NCI-H187 treated with DMSO at 0.1 percent for 48 hours (cell line): ENCODE measurements at places on chromosomes 5 and 9.

- DNase-seq: no peak
Measured at GRCh38 chr5:83077662-83078261, 415 bp downstream of the XRCC4 start.

GRCh38 chr9:7121664-7122063 lies 363.9 kb downstream of the KDM4C start:
- no peak for DNase-seq

GRCh38 chr5:58122848-58123392 lies 337.0 kb downstream of the PLK2 start:
- no peak for DNase-seq

GRCh38 chr5:158789441-158789840 lies 310.3 kb downstream of the EBF1 start:
- no peak for DNase-seq

- no peak for DNase-seq
Measured at GRCh38 chr5:56818450-56819037, 3.2 kb downstream of the MAP3K1 start.

DNA sequence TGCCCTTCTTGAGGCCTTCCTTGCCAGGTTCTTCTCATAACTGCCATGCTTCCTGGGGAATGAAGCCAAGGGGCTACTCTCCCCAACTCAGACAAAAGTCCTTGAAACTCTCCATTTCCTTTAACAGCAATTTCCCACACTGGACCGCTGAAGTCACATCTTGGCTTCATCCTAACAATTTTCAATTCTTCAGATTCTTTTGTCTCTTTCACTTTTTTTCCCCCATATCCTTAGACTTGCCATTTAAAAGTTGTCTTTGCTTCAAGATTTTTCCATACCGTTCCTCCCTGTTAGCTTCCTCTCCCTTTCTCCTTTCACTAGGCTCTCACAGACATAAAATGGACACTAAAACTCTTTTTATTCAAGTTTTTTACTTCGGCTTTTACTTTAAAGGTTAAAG lies 93.1 kb upstream of the ITGA1 start:
- DNase-seq: no peak

DNA sequence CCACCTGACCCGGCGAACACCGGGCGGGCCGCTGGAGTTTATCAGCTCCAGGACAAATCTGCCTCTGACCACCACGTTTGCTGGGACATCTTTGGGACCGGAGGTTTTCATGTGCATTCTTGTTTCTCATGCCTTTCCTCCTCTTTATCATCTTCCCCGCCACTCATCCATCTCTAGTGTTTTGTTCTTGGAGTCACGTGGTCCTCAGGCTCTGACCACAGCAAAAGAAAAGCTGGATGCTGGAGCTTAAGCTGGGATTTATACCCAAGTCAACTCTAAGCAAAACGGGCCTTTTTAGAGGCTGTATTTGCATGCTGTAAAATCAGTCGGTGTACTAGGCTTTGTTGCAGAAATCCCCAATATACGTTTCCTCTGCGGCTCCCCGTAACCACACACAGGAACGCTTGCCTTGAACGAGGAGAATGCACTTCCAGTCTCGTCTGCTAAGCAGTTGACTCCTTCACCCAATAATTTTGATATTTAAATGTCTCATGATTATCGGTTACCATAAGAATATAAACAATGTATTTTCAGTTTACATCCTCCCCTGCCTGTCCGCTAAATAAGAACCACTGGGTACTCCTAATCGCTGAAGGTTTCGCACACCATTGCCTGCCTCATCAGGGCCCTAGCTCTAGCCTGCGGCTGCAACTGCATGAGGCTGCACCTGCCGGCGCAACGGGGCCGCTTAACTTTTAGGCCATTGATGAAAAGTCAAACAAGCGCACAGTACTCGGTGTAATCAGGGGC lies 560 bp upstream of the NDUFS6 start:
- no peak for DNase-seq

DNA sequence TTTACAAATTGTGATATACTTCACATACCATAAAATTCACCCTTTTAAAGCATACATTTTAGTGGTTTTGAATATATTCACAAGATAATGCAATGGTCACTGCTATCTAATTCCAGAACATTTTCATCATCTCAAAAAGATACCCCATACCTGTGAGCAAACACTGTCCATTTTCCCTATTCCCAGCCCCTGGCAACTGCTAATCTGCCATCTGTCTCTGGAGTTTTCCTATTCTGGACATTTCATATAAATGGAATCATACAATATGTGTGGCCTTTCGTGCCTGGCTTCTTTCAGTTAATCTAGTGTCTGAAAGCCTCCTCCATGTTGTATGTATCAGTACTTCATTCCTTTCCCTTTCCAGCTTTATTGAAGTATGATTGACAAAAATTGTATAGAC lies 14.7 kb downstream of the SNX30 start:
- no peak for DNase-seq

DNA sequence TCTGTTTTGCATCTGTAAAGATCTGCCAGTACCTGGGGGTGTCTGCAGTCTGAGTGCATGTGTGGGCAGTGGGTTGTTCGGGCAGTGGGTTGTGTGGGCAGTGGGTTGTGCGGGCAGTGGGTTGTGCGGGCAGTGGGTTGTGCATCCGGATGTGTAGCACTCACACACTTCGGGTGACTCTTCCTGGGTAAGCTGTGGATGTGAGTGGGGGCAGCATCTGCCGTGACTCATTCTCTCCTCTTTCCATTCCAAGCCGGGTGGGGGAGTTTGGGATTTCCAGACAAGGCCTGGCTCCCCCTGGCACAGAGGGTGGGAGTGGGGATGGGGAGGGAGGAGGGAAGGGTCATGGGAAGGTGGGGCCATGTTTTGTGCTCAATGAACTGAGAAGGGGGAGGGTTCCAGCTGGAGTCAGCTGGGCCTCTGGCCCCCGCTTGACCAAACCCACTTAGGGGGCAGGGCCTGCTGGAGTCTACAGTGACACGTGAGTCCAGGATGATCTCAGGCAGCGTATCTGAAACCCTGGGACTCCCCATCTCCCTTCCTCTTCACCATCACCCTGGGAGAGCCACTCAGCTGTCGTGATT lies 8.3 kb downstream of the CRB2 start:
- no peak for DNase-seq

DNA sequence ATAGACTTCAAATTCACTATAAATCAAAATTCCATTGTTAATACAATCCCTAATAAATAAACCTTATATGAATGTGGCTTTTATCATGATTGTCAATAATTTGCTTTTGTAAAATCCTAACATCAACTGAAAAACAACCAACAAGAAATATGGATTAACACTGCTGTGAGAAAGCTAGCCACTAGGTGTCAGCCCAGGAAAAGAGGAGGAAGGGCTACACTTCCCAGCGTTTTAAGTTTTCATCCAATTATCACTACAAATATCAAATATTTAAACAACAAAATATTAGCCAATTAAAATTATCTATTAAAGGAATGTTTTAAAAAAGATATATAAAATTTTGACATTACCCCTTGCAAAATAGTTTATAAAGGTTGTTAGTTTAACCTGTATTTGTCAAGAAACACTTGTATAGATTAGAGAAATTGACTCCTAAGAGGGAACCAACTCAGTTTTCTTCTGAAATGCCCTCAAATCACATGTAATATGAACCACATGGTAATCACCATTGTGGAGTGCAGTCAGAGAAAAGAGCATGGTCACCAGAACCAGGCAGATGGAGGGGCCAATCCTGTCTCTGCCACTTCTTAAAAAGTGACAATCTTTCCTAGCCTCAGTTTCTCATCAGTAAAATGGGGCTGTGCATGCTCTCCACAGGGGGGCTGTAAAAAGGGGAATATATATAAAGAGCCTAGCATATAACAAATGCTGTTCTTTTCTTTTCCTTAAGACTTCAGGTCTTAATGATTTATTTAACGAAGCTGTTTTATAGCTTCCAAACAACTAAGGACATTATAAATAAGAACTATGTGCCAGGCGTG lies 188.2 kb downstream of the CRB2 start:
- no peak for DNase-seq

- DNase-seq: no peak
Measured at GRCh38 chr9:35680331-35681105, 6.8 kb downstream of the CA9 start.

DNA sequence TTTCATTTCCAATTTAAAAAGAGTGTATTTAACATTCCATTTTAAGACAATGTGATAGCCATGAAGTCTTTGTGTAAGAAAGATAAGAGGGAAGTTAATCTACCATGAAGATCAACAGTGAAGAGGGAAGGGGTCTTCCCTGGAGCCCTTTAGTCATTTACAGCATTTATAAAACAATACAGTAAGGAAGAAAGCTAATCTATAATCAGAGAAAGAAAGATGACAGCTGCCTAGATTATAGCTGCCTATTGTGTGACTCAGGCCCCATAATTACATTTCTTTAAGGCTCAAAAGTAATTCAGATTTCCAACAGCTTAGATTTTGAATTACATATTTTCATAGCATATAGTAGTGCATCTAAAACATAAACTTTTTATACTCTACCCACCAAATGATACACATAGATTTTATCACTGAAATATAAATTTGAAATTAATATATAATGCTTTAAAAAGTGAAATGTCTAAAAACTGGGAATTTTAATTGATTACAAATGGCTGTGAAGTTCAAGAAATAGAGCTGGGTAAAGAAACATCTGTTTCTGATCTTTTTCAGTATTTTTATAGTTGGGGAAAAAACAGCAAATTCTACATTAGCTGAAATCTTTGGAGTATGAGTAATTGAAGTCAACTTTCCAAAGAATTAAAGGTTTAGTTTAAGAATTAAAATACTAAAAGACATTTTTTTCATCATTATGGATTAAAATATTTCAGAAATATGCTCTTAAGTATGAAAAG lies 89.6 kb downstream of the RIC1 start:
- no peak for DNase-seq

GRCh38 chr5:57804007-57804444 lies 321.4 kb upstream of the ACTBL2 start:
- no peak for DNase-seq

GRCh38 chr5:41629897-41630296 lies 119.5 kb upstream of the PLCXD3 start:
- DNase-seq: no peak

DNA sequence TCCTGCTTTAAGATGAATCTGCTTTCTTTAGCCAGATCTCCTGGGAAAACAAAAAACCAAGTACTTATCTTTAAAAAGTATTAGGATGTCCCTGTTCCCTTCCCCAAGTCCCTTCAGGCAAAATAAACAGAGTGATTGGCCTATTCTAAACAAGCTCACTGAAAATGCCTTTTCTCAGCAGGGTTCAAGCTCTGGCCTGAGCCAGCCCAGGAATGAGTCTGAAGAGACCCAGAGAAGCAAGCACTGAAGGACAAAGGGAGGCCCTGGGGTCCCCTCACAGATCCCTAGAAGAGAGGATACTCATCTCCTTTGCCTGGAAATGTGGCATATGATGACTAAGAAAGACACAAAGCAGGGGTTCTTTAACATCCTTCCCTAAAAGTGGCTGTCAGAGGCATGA lies 66.8 kb upstream of the MAP1B start:
- no peak for DNase-seq

- DNase-seq: no peak
Measured at GRCh38 chr9:89497257-89497963, 503 bp downstream of the SEMA4D start.

GRCh38 chr5:112844489-112844888 lies 16.6 kb upstream of the SRP19 start:
- DNase-seq: no peak

DNA sequence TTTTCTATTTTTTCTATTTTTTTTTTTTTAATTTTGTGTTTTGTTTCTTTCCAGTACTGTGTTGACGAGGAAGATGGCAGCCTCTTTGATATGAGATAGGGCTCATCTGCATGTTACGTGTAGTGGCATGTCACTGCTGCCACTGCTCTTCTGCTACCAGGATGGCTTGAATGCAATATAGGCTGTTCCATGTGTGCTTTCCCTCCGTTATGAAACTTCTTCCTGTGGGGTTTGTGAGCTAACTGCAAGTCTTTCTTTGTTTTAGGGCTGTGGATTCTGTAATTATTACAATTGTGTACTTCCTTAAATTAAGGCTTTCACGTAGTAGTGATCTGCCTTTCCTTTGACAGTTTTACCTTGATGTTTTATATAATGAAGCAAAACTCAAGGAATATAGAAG lies 184.6 kb downstream of the KDM4C start:
- no peak for DNase-seq

DNA sequence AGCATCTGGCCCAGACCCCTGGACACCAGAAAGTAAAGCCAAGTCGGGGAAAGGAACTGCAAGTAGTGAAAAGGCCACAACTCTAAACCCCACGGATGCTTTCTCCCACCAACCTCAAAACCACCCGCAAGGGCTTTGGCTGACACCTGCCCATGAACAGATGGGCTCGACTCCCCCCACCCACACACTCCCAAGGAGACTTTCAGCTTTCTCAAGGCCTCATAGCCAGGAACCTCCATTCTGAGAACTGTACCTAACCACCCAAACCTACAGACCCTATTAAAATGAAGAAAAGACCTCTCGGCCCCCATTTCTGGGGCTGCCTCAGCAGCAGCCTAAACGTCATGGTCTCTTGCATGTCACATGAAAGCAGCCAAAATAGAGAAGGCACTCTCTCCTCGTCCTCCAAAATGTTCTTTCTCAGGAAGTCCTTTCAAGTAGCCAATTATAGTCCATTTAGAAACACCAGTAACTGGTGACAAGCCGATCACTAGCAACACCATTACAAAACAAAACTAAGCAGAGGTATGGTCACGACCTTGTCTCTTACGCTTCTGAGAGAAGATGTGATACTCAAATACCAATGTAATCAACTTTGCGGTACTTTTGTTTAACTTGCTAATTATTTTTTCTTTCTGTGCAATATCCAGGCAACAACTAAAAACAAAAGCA lies 2.9 kb downstream of the B4GALT1 start:
- no peak for DNase-seq

DNA sequence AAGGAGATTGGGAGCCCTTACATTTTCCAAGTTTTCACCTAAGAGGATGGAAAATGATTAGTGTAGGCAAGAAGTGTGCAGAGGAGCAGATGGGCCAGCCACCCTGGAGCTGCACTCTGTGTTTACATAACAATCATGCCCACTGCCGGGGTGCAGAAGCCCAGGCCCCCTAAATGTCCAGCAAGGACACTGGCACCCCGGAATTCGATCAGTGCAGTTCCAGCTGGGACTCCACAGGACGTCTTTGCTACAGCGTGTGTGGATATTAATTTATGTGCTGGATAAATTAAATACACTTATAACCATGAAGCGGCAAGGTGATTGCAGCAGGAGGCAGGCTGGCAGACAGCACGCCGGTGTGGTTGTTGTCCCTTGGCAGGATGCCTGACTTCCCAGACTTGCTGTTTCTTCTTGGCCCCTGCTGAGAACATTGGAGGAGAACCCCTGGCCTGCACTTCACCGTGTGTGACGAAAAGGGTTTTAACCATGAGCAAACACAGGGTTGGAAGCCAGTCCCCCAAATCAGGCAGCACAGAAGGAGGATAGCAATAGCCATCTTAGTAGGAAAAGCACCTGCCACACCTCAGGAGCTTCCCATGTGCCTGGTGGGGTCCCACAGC lies 73.7 kb downstream of the GADD45G start:
- no peak for DNase-seq

GRCh38 chr9:116209414-116210116 lies 56.0 kb downstream of the PAPPA start:
- no peak for DNase-seq

- DNase-seq: no peak
Measured at GRCh38 chr5:141809380-141810096, 68.7 kb downstream of the PCDH1 start.
